ENCODE measurements at places on chromosomes 13 and 19.

DNA sequence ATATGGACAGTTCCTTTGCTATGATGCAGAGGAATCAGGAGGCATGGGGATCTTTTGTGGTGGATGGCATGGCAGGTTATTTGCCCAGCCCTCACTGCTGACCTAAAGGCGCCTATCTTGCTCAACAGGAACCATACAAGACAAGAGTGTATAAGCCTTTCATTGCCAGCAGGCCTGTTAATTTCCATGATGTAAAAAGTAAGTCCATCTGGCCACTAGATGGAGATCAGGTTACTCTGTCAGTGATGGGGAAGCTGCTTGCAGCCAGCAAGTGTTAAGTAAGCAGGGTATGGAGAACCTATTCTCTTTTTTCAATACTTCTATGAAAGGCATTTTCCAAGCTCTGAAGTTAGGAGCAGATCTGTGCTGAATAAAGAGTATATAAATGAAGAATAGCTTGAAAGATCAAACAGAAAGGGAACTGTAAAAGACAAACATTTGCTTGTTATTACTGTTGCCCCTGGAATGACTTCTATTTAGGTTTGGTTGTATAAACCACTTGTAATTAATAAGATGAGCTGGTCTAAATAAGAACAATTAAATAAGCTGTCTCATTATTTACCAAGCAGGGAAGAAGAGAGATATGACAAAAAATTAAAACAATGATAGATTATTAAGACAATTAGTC lies 210.9 kb downstream of the RGCC start:
- peak; percentile 85 for DNase-seq

DNA sequence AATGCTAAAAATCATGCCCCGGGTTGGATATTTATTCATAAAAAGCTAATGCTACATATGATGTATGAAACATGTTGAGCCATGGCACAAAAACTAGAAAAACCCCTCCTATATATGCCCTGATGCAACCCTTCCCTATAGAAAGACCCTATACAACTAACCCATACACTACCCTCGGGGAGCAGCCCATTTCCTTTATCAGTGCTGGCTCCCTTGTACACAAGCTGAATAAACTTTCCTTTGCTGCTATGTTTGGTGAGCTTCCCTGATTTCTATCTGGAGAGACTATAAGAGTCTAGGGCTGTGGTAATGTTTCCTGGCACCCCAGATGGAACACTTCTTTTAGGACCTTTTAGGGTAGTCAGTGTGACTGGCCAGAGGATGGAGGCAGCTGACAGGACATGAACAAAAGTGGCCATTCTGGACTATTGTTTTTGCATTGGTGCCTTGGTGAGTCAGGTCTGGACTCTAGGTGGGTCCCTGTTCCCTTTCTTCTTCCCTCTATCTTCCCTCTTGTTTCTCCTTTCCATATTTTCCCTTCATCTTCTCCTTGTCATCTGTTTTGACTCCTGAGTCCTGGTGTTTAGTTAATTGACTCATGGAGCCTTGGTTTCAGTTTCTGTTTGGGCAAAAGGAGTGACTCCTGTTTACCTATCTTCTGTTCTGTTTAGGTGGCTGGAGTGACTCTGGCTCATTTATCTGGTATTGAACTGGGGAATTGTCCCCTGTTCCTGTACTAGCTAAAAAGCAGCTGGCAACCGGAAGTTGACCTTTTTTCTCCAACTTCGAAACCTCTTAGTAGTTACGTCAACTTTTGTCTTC lies 1321.8 kb upstream of the PCDH9 start:
- DNase-seq, result no peak

DNA sequence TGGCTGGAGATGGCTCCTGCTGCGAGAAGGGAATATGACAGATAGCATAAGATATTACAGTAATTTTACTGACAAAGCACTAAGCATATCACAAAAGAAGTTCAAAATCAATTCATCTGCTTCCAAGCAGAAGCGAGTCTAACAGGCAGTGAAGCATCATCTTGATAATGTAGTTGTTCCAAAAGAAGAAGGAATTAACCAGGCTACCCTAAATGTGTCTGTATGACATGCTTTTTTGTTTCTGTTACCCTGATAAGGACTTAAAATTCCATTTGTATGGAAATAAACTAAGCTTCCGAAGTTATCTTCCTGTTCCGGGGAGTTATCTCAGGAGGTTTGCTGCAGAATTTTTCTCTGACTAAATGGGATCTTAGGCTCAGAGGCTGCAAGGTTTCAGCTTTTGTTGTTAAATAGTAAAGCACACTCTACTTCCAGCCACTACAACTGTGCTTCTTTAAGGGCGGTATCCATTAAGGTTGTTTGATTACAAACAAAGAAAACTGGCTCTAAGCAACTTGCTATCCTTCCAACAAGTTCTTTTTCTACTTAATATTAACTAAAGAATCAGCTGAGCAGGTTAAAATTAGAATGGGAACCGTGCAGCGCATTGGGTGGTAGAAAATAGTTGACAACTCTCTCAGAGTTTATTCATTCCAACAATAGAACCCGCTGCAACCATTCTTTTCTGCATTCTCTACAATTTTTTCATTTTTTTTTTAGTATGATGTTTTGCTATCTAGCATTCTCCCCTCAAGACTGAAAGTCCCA lies 607.3 kb downstream of the UQCRFS1 start:
- no peak for DNase-seq

GRCh38 chr13:66219506-66219905 lies 1010.6 kb downstream of the PCDH9 start:
- no peak for DNase-seq

GRCh38 chr13:20370815-20371421 lies 138.8 kb upstream of the GJB6 start:
- DNase-seq, result no peak

DNA sequence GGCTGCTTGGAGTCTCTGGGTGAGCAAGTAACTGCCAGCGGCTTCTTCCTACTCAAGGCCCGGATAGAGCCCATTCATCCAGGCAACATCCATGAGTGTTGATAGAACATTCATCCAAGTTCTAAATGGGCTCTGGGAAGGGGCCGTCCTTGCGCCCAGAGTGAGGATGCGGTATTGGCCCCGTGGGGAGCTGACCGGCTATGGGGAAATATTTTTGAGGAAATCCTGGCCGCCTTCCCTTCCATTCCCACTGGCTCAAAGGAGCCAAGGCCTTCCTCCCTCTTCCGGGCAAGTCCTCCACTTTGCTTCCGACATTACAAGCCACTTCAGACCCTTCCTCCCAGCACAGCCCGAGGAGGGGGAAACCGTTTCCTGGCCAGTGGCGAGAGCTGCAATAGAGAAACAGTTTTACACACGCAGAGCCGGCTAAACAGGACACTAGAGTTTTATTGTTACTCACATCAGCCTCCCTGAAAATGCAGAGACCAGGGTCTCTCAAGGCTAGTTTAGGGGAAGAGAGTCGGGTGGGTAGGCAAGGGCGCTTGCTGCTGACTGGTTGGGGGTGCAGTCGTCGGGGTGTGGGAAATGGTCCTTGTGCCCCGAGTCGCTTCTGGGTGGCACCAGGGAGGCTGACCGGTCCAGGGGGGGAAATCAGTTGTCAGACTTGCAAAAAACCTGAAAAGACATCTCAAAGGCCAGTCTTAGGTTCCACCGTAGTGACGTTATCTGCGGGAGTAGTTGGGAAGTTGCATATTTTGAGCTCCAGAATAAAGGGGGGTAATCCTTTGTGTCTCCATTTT lies 37.5 kb downstream of the C13orf46 start:
- no peak for DNase-seq

DNA sequence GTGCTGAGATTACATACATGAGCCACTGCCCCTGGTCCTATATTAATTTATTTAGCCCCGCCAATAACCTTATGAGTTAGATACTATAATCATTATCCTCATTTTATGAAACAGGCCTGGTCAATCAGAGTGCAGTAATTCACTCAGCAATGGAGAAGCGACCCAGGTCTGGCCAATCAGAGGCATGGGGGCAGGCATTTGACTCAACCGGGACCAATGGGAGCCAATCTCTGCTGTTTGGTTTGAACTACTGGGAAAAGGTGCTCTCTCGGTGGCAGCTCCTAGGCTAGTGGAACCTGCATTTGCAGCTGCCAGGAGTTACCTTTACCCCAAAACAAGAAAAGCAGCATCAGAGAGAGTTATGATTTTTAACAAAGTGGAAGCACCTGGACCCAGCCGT lies 6.6 kb downstream of the SIRT2 start:
- DNase-seq, result no peak

DNA sequence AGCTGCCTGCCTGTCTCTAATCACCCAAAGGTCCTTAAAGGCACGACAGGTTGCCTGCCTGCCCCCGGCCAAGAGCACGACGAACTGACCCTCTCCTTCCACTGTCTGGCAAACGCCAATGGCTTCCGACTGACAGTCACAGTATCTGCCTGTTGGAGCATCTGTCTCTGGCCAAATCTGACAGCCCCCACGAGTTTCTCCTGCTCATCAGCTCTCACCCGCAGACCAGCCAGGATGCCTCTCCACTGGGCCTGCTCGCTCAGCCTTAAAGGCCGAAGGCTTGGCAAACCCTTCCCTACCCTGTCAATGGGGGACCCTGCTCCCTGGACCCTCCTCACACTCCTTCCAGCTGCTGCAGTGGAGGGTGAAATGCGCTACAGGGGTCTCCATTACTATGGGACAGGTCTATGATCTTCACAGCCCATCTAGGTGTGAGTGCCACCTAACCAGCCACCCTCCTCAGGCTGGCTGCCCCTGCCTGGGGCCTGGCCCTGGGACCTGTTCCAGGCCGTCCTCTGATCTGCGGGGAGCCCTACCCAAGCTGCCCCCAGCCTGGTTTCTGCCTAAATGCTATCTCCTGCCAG lies 932 bp downstream of the FAM83E start:
- no peak for DNase-seq

- no peak for DNase-seq
Observed at GRCh38 chr13:53775807-53776206, 747.2 kb downstream of the OLFM4 start.

- no peak for DNase-seq
Observed at GRCh38 chr19:3145909-3146676, 10.3 kb downstream of the GNA15 start.

DNA sequence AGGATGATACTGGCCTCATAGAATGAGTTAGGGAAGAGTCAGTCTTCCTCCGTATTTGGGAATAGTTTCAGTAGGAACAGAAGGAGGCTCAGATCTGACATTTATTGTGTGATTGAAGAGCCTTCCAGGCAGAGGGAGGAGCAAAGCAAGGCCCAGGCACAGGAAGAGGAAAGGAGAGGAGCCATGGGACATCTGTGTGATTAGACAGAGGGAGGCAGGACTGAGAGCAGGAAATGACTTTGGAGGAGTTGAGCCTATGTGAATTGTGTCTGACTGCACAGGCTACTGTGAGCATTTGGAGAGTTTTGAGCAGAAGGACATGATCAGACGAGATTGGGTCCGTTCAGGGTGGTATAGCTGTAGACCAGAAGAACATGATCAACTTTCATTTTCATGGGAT lies 8.5 kb downstream of the SIGLEC7 start:
- DNase-seq, result no peak

DNA sequence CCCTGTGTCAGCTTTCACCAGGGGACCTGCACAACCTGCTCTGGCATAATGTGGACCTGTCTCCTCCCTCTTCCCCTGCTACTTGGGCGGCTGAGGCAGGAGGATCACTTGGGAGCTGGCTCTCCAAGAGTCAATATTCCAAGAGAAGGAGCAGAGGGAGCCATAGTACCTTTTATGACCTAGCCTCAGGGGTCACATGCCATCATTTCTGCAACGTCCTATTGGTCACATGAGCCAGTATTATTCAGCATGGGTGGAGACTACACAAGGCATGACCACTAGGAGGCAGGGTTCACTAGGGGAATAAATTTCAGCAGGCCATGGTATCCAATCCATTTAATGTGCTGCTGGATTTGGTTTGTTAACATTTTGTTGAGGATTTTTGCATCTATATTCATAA lies 12.0 kb upstream of the SHFL start:
- peak; percentile 40 for DNase-seq

- no peak for DNase-seq
Observed at GRCh38 chr19:38502410-38503076, 69.1 kb downstream of the RYR1 start.

GRCh38 chr19:17235300-17235970 lies 9.4 kb downstream of the OCEL1 start:
- peak; percentile 75 for DNase-seq

DNA sequence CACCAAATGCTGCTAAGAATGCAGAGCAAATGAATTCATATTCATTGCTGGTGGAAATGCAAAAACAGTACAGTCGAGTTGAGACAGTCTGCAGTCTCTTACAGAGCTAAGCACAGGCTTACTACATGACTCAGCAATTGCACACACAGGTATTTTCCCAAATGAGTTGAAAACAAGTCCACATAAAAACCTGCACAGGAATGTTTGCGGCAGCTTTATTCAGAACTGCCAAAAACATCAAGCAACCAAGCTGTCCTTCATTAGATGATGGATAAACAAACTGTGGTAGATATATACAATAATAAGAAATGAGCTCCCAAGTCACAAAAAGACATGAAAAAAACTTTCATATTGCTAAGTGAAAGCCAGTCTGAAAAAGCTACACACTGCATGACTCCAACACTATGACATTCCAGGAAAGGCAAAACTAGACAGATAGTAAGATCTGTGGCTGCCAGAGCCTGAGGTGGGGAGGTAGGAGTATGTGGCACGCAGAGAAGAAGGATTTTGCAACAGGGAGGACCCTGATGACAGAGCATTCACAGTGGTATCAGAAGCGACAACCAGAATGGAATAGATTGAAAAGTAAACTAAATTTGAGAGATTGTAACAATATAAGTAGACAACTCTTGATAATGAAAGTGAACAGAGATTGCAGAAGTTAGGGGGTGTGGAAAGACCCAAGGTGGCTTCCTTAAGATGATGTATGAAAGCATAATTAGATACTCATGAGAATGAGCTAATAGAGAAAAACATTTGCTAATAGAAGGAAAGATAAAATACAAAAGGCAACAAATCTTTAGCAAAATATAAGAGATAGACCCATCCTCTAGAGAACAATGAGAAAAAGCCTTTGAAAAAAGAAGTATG lies 52.7 kb downstream of the TSC22D1 start:
- DNase-seq, result peak; percentile 27

GRCh38 chr13:44271031-44271455 lies 102.6 kb upstream of the SERP2 start:
- peak; percentile 22 for DNase-seq

- DNase-seq, result no peak
Observed at GRCh38 chr13:23656637-23657371, 86.6 kb downstream of the TNFRSF19 start.

GRCh38 chr19:17865364-17866311 lies 5.9 kb downstream of the RPL18A start:
- no peak for DNase-seq

DNA sequence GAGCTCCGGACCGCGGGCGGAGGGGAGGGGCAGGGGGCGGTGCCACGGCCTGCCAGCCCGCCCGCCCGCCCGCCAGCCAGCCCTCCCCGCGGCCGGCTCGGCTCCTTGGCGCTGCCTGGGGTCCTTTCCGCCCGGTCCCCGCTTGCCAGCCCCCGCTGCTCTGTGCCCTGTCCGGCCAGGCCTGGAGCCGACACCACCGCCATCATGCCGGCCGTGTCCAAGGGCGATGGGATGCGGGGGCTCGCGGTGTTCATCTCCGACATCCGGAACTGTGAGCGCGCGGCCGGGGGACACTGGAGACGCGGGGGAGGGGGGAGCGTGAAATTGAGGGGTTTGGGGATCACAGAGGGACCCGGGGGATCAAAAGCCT lies at the start of gene AP2A1:
TSS of gene AP2A1 (plus strand) at position 72 of the 370 bp plus-strand sequence. CDS start at position 205, 133 bp downstream.
- DNase-seq, result no peak

All from HFFc6 (cell line).